ENCODE measurements at places on chromosomes 1 and 21. TPM values are rescaled to one million over a fixed set of nuclear protein-coding genes. Genes with fewer than 3 reads are reported as not detected.

- DNase-seq, result no peak
Observed at GRCh38 chr21:37264808-37265207, 2.3 kb downstream of the VPS26C start.

DNA sequence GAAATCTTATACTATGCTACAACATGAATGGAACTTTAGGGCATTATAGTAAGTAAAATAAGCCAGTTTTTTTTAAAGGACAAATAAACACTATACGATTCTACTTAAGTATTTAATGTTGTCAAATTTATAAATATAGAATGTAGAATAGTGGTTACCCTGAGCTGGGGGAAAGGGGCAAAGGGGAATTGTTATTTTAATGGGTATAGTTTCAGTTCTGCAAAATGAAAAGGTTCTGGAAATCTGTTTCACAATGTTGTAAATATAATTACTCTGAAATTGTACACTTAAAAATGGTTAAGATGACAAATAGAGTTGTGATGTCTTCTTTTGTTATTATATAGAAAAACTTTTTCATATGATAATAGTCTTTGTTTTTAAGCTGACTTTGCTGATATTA lies 366.3 kb downstream of the MRPL39 start:
- no peak for DNase-seq

- no peak for DNase-seq
Observed at GRCh38 chr1:19021845-19022244, 65.4 kb upstream of the IFFO2 start.

DNA sequence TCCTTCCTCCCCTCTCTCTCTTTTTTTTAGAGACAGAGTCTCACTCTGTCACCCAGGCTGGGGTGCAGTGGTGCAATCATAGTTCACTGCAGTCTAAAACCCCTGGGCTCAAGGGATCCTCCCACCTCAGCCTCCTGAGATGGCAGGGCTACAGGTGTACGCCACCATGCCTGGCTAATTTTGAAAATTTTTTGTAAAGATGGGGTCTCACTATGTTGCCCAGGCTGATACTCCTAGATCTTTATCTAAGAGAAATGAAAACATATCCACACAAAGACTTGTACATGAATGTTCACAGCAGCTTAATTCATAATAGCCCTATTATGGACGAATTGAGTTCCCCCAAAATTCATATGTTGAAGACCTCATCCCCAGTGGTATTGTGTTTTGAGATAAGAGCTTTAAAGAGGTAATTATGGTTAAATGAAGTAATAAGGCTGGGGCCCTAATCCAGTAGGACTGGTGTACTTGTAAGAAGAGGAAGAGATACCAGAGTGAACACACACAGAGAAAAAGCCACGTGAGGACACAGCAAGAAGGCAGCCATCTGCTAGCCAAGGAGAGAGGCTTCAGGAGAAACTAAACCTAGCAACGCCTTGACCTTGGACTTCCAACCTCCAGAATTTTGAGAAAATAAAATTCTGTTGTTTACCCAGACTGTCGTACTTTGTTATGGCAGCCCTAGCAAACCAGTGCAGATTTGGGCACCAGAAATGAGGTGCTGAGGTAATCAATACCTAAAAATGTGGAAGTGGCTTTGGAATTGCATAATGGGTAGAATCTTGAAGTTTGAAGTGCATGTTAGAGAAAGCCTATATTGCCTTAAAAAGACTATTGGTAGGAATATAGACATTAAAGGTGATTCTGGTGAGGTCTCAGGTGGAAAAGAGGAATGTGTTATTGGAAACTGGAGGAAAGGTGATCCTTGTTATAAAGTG lies 13.2 kb downstream of the IFNLR1 start:
- DNase-seq, result no peak

The PDE4B gene
- polyA plus RNA-seq, result 16.7 TPM

The HSPB7 gene
- polyA plus RNA-seq, result 159 TPM

The ZC3H11A gene
- 84.5 TPM for polyA plus RNA-seq

Measured in forelimb muscle (tissue), 1 donor.